ENCODE measurements at places on chromosomes 16 and 17.
A peak's percentile ranks its signal among the peaks of the same experiment; 100 is the strongest.

DNA sequence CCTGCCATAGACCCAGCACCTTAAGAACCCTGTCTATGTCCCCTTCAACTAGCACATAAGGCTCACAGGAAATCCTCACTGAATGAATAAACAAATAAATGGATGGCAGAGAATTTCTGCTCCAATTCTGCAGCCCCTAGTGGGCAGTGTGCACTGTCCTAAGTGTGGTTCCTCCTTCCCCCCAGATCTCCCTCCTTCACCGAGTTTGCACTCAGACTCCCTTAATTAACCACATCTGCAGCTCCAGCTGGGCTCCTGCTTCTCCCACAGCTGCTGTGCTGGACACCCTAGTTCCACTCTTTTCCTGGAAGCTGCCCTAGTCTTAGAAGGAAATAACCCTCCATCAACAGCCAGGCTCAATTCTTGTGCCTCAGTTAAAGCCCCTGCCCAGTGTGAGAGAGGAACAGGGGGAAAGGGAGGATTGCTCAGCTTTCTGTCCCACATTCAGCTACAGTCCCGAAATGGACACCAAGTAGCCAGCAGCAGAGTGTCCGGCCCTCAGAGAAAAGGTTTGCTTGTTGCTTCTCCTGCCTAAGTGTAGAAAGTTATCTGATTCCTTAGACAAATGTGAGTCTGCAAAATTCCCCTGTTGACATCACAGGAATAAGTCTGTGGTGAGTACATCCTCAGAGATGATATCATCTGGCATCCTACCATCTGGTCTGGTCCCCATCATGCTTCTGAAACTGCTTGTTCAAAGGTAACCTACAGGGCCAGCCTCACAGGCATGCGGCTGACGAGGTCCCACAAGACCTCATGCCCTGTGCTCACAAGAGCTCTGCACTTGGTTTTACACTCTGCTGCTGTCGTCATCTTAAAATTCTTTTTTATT, 12.3 kb downstream of the LRRC3C start:
- no peak for DNase-seq

DNA sequence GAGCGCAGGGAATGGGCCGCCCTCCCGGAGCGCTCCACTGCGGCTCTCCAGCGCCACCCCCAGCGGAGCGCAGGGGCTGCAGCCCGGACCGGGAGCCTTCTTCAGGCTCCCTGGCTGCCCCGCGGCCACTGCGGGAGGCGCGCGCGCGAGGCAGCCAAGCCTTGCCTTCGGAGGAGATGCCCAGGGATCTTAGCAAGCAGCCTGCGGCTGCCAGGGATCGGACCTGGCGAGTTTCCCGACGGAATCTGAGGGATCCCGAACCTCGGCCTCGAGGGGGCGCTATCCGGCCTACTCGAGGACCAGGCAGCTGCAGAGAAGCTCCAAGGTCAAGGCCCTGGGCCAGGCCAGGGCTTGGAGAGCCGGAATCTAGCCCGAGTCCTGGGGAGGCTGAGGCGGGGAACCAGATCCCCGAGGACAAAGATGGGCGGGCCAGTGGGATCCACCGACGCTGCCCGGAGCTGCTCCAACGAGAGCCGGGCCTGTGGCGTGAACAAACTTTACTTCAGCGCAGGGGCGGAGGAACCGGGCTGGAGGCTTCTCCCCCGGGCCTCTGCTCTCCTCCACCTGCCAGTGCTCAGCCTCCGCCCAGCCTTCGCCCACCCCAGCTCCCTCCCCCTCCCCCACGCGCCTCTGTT, at the start of gene IRX6:
Gene IRX6 (plus strand): TSS at position 567 of the 635 bp plus-strand sequence. CDS start 889 bp downstream, outside the sequence.
- no peak for DNase-seq

DNA sequence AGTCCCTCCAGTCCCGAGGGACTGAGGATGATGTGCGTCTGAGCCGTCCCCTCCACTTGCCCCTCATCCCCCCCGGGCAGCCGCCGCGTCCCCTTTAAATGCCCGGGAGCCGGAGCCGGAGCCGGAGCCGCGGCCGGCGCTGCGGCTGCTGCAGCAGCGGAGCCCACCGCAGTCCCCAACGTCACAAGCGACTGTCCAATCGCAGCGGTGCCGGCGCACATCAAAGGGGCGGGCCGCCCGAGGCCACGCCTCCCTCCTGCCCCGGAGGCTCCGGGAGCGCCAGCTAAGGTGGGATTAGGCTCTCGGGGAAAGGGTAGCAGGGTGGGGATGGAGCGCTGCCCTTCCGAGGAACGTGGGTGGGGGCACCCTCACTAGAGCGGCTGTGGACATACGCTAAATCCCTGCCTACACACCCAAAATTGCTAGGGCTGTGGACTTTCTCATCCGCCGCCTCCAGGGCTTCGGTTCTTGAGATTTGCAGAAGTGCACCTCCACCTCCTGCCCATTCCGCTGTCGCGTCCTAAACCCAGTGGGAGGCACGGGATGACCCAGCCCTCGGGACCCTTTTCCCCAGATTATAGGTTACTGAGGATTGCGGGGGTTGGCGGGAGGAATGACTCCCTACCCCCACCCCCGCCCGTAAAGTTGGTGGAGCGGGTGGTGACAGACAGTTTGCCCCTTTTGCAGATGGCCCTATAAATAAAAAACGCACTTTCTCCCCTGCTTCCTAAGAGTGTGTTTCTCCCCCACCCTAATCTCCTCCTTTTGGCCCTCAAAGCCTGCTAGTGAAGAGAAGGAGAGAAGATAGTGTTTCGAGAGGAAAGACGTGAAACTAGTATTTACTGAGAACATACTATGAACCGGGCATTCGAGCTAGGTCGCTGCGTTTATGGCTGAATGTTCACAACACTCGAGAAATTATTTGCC, at the start of gene PHOSPHO1:
Gene PHOSPHO1 (minus strand): TSS at position 152 of the 927 bp plus-strand sequence. CDS start 4,096 bp downstream, outside the sequence.
- peak; percentile 36 for DNase-seq

GRCh38 chr16:16016388-16016964, 67.1 kb downstream of the ABCC1 start:
- DNase-seq = no peak

DNA sequence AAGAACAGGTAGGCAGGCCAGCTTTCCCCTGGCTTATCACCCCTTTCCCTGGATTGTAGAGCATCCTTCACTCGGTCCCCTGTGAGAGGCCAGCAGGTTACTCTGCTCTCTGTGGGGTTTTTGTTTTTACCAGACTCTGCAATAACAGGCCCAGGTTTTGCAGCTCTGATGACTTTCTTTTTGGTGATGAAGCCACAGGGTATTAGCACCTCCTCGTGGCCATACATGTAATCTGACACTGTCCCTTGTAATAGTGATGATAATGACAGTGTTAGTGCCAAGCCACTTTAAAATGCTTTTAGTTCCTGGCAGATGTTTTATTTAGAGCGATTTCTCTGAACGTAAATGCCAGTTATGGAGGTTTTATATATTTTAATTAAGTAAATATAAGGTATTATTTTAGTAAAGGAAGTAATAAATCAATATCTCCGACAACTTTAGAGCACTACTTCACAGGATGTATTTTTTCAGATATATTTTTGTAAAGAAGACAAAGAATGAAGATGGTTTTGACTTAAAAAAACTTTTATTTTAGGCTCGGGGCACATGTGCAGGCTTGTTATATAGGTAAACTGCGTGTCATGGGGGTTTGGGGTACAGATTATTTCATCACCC, 38.0 kb upstream of the CPHXL start:
- DNase-seq = peak; percentile 5

DNA sequence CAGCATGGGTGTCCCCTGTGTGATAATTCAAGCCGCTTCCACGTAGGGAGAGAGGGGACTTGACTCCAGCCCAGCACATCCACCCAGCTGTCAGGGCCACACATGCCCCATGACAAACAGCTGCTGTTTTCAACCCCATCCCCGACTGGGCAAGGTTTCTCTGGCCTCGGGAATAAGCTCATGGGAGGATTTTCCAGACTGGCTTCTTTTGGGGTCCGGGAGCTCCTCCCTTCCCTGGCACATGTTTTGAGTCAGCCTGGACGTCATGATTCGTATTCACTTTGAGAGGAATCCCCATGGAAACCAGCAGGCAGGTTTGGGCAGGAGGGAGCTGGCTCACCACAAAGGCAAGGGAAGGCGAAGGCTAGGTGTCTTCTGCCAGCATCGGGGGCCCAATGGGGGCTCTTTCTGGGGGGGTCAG, 156.4 kb downstream of the CMIP start:
- DNase-seq = peak; percentile 72

DNA sequence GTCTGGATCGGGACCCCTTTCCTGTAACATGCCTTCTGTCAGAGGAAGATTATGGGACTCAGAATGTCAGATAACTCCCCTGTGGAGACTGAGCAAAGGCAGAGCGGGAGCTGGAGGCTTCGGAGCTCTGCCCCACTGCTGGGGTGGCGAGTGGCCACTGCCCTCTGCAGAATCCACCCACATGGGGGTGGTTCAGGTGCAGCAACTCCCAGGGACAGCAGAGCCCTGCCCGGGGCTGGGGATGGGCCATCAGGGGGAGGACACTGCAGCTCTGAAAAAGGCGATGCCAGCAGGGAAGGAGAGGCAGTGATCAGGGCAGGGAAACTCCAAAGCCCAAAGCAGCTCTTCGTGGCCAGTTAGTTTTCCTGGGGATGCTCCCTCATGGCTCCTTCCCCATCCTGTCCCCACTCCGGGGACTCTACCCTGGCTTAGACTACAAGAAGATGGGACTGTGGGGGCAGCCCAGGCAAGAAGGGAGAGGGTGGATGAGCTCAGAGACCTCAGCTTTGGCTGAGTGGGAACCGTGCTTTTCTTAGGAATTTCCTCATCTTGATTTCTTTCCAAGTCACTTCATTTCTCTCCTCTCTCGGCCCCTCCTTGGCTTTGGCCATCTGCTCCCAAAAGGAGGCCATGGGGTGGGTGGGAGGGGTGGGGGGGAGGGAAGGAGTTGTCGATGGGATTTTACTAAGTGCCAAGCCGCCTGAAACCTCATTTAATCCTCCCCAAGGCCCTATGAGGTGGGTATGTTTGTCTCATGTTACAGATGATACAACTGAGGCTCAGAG, 4.0 kb downstream of the CA4 start:
- no peak for DNase-seq

GRCh38 chr17:8916466-8916865, 49.0 kb upstream of the PIK3R6 start:
- DNase-seq = no peak

- DNase-seq = no peak
Observed at GRCh38 chr17:49497148-49498028, 2.3 kb downstream of the NGFR start.

DNA sequence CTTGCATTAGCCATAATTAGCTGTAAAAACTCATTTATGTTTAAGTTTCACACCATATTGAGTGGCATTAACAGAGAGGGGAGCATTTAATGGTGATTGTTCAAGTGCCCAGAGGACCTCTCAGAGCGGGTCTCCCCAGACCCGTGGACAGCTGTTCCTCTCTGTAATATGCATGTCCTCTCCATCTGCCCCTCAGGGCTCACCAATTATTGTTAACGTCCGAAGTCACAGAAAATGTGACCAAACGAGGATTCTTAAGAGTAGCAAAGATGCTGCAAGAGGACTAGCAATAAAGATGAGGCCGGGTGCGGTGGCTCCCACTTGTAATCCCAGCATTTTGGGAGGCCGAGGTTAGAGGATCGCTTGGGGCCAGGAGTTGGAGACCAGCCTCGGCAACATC, 130.2 kb downstream of the CPPED1 start:
- DNase-seq = no peak

DNA sequence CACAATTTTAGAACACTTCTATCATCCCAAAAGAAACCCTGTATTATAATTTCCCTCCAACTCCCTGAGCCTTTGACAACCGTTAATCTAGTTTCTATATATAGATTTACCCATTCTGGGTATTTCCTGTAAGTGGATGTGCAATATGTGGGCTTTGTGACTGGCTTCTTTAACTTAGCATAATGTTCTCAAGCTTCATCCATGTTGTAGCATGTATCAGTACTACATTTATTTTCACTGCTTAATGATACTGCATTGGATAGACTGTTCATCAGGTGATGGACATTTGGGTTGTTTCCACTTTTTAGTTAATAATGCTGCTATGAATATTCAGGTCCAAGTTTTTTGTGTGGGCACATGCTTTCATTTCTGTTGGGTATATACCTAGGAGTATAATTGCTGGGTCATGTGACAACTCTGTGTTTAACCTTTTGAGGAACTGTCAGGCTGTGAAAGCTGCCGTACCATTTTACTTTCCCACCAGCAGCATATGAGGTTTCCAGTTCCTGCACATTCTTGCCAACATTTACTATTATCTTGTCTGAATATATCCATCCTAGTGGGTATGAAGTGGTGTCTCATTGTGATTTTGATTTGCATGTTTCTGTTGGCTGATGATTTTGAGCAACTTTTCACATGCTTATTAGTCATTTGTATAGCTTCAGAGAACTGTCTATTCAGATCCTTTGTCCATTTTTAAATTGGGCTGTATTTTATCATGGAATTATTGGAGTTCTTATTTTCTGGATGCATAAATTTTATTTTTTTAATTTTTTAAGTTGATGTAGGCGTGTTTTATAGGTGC, 16.4 kb downstream of the REXO5 start:
- no peak for DNase-seq

- DNase-seq = peak; percentile 28
Observed at GRCh38 chr17:35117984-35118383, 1.7 kb downstream of the RAD51D start.

- no peak for DNase-seq
Observed at GRCh38 chr16:46573008-46573833, 48.0 kb downstream of the SHCBP1 start.

DNA sequence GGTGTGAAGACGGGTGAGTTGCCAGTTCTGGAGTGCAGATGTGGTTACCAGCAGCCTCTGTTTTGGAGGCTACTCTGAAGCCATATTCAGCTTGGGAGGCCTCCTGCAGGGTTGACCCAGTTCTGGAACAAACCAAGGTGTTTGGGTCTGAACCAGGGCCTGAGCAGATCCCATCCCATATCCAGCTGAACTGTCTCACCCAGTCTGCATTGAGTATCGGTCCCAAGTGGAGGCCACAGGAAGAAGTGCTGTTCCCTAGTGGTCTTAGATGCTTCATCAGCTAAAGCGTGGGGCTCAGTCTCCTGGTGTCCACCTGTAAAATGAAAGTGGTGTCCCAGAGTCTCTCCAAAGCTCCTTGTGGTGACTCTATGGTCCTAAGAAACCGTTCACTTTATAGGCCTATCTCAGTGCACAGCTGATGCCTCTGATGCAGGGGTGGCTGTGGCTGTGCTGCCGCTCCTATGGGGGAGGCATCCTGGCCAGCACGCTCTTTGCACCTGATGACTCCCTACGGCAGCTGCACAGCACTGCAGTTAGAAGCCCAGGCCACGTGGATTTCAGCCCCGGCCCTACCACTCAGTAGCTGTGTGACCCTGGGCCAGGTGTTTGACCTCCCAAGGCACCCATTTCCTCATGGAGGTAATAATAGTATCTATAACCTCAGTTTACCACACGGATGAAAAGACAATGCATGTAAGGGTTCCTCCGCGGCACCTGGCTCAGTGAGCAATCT, 21.0 kb downstream of the CBX4 start:
- DNase-seq = no peak

GRCh38 chr16:48635199-48635718, 25.3 kb upstream of the N4BP1 start:
- no peak for DNase-seq

GRCh38 chr17:68089881-68090280, 54.3 kb downstream of the KPNA2 start:
- DNase-seq = no peak
